ENCODE measurements at places on chromosomes 3 and 15.

DNA sequence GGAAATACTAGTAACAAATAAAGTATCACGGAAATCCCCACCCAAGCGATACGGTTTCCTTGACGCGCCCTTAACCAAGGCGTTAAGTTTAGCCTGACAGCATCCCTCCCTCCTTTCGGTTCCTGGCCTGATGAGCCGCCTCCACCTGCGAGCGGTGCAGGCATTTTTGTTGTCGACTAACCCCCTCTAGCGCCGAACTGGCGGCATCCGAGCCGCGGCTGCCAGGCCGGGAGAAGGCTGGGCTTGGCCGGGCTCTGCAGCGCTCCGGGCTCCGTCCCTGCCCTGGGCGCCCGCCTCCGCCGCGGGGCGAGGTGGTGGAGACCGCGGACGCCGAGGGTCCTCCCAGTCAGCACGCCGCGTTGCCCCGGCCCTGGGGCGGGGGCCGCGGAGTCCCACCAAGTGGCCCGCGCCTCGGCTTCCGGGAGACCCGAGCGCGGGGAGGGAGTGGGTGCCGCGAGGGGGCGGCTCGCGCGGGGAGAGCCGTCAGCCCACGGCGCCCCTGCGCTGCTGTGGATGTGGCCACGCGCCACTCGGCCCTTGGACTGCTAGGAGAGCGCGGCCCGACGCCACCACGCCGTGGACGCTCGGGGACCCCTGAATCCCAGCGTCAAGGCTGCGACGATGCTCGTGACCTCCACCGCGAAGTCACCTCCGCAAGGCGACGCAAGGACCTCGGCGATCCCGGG, 1.1 kb upstream of the EPHA6 start:
- DNase-seq = peak; percentile 52

- no peak for DNase-seq
Measured at GRCh38 chr3:194485881-194486539, 792 bp downstream of the ATP13A3 start.

GRCh38 chr15:50247819-50248655, 17.5 kb downstream of the HDC start:
- peak; percentile 79 for DNase-seq

GRCh38 chr3:12175844-12176453, 17.2 kb upstream of the TIMP4 start:
- DNase-seq = no peak

DNA sequence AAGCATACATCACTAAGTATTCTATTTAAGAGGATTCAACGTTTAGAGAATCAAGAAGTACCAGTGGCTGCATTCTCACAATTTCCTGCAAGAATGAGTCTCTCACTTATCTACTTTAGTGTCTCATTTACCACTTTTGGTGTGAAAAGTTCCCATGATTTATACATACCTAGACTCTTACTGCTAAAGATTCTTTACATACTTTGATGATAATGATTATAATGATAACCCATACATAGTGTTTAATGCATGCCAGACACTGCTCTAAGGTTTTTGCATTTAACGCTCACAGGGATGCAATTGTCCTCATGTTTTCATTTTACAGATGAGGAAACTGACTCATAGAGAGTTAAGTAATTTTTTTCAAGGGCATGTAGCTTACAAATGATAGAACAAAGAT, 133.6 kb downstream of the TMEM108 start:
- DNase-seq = no peak

DNA sequence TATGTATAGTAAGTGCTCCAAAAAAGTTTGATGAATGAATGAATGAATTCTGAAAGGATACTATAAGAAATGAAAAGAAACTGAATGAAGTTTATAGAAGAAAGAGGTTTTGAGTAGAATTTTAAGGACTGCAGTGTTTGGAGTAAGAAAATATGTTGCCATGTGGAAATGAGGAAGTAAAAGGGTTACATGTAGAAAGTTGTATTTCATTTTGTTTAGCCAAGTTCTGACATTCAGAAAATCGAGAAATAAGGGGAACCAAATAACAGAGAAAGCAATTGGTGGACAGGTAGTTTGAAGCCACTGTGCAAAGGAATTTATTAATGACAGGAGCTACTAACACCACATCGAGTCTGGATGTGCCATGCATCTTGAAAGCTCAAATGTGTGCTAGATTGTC, 200.7 kb downstream of the SATB1 start:
- DNase-seq = no peak

DNA sequence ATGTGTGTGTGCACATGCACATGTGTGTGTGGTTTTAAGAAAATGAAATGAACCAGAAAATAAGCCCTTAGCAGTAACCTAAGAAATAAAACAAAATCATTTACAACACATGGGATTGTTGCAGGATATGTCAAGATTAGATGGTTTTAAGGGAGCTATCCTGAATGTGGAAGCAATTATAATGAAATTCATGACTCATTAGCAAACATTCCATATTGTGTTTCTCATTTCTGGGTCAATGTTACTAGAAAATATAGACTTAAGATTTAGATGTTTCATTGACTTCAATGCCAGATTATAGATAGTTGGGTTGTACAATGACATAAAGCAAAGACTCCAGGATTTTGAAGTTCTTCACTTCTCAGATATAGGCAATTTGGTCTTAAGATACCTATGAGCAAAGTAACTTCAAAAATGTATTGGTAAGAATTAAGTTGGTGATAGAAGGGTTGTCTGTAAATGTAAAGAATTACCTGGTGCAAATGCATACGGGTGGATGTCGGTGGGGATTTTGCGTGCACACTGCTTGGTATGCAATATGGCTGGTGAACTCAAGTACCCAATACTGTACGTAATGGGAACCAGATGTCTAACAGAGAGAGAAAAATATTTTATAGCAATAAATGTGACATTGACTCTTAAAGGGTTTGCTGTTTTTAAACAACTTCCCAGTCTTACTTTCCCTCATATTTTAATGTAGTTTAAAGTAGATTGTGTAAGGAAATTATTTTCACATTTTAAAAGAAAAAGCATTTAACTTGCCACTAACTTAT, 53.9 kb upstream of the NR2F2 start:
- DNase-seq = no peak

GRCh38 chr3:127560051-127560787, 30.3 kb downstream of the TPRA1 start:
- peak; percentile 54 for DNase-seq

GRCh38 chr3:50189274-50189673, 2.1 kb upstream of the GNAT1 start:
- peak; percentile 54 for DNase-seq

GRCh38 chr15:38147246-38147645, 105.4 kb upstream of the SPRED1 start:
- DNase-seq = no peak

DNA sequence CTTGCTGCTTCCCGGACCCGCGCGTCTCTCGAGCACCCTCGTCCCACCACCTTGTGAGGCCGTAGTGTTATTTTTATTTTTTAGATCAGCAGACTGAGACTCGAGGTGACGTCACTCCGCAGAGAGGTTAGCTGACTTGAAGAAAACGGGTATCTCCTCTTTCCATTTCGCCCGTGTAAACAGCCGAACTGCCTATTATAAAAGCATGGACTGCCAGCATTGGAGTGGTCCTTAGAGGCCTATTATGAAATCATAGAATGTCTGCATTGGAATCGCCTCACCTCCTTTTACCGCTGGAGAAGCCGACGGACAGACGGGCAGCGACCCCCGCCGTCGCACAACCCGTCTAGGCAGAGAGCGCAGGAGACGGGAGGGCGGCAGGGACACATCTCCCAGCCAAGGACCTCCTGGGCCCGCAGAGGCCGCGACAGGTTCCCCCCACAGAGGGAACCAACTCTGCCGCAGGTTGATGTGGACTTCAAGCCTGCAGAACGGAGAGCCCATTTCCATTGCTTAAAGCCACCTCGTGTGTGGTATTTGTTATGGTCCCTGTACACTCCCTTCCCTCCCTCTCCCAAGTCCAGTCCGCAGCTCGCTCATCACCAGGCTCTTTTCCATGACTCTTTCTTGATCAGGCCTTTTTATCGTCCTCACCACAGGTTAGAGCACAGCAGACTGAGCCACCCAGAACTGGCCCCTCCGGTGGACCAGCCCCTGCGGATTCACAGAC, 540 bp upstream of the PPP1R2 start:
- no peak for DNase-seq

DNA sequence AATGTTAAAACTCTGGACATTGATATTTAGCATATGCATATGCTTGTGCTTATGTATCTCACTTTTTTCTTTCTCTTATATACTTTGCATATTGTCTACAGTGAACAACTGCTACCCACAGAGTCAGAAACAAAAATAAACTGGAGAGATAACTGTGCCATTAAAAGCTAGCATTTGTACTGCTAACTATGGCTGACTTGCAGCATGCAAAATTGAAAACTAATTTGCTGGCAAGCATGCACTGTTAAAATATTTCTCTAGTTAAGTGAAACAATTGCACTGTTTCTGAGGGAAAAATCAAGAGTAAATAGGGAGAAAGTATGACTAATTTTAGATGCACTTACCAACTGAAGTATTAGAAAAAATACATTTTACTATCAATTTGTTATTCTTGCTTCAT, 177.8 kb downstream of the CBLB start:
- no peak for DNase-seq

- no peak for DNase-seq
Measured at GRCh38 chr15:99717161-99718009, 15.9 kb downstream of the LYSMD4 start.
